Cortex of kidney (tissue), 1 donor: ENCODE measurements at places on chromosomes 6 and 20.

DNA sequence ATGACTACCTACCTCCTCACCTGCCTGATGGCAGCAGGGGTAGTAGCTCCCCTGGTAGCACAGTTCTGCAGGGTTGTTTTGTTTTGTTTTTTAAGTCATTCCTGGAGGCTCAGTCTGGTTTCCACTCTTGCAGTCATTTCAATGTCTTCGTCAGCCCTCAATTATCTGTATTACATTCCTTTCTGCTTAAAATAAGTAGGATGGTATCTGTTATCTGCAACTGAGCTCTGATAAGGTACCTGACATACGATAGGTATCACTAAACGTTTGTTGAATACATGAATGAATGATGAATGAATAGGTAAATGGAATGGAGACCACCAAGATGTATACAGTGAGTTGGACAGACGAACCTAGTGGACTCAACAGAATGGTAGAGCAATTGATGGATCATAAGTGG is 7.2 kb upstream of the CLPSL2 start:
- DNase-seq: no peak

GRCh38 chr20:62735331-62735821 is 26.7 kb downstream of the NTSR1 start:
- no peak for DNase-seq

DNA sequence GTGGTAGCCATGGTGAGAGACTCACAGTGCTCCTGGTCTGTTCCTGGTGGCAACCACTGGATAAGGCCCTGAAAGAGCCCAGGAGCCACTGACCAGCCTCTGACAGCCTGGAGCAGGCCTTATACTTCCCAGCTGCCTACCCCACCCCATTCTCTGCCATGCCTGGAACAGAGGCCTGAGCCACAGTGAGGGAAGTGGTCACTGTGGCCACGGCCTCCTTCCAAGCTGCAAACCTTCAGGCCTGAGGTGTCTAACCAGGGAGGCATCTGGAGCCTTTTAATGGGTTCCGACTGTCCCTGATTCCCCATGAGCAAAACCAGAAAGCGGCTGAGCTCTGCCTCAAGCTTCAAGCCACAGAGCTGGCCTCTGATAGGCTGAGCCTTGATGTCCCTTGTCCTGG is 113.0 kb upstream of the SIRPA start:
- DNase-seq: no peak

DNA sequence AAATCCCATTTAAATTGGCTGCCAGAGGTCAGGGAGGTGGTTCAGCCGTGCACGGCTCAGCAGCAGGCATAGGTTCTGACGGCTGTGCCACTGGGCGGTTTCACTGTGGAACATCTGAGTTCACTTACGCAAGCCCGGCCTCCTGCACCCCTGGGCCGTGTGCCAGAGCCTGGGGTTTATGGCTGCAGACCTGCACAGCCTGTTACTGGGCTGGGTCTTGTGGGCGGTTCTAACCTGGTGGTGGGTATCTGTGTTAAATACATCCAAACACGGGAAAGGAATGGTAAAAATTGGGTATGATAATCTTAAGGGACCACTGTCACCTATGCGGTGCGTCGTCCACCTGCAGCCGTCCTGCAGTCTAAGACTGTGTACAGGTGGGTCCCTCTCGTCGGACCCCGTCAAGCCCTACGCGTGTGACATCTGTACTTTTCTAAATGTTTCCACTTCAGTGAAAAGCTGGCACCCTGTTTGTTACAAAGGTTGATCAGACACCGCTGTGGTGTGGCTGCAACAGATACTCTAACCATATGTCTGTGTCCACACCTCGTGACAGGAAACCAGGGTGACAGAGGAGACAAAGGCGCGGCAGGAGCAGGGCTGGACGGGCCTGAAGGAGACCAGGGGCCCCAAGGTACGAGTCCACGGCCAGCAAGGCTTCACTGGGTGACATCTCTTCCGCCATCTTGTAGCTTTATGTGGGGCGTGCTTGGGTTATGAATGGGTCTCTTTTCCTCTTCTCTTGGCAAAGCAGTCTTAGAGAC is 21.5 kb downstream of the COL9A3 start:
- DNase-seq: no peak

- no peak for DNase-seq
Observed at GRCh38 chr20:23349338-23350195, 1.0 kb upstream of the NXT1 start.

DNA sequence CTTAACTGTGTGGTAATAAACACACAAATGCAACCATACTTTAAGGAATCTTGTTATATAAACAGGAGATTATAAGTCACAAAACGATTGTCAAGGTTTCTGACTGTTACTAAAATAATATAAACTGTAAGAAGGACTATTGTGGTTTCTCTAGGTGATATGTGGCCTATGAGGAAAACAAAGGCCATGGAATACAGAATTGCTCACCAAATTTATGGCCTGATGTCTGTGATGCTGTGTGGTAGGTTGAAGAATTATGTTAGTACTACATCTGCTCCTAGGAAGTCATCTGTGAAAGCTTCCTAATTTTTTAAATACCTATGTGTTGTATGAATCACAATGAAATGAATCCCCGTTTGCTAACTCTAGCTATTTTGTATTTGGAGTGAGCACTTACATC is 875.4 kb upstream of the MAP3K7 start:
- DNase-seq: no peak

DNA sequence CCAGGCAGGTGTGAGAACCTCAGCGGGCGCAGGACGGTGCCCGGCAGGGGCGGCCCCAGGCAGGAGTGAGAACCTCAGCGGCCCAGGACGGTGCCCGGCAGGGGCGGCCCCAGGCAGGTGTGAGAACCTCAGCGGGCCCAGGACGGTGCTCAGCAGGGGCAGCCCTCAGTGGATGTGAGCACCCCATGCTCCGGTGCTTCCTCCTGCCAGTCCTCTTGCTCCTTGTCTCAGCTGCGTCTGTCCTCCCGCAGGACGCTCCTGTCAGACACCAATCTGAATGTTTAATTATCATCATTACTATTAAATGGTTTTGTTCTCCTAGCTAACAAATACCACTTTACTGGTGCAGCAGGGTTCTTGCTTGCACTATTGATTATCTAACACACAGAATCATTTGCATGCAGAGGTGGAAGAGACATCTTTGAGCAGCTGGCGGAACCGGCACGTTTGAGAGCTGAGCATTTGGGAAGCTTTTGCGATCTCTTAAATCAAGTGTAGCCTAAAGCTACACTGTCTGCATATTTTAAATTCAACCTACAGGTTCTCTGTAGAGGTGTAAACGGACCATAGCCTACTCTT is 39.4 kb upstream of the DACT2 start:
- DNase-seq: no peak

GRCh38 chr6:129235167-129236000 is 352.4 kb downstream of the LAMA2 start:
- DNase-seq: no peak

DNA sequence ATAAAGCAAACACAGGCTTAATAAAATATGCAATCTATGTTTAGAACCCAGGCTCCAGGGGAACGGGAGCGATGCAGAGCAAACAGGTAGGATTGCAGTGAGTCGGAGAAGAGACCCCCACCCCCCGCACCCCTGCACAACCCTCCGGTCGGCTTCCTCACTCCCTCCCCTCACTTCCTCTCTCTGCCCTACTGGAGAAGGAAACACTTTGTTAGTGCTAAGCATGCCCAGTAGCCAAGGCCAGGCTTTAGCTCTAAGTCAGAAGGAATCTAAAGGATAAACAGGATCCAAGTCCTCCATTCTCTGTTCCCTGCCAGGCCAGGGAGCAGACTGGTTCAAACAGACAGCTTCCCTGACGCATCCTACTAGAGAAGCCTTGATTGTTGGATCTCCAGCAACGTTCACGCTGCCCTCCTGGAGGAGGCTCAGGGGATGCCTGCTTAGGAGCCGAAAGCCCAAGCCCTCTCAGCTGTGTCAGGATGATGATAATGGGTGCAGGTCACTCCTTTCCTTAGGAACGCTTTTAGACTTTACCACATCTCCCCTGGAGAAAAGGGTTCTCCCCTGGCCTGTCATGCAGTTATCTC is 14.7 kb downstream of the FOXQ1 start:
- no peak for DNase-seq

DNA sequence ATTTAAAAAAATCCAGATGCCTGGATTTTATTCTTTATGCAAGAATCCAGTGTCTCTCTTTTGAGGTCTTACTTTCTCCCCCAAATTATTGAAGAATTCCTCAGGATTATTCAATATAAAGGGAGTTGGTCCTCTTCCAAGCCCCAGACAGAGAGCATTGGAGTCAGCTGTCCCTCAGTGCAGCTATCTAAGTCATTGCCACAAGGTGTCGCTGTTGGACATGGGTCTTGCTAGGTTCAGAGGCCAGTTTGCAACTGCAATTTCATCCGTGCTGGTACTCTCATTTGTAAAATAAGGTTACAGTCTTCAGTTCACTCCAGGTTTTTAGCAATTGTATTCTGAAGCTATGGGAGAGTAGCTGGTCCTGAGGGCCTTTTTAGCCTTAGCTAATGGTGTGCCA is 27.8 kb downstream of the CCN2 start:
- no peak for DNase-seq

DNA sequence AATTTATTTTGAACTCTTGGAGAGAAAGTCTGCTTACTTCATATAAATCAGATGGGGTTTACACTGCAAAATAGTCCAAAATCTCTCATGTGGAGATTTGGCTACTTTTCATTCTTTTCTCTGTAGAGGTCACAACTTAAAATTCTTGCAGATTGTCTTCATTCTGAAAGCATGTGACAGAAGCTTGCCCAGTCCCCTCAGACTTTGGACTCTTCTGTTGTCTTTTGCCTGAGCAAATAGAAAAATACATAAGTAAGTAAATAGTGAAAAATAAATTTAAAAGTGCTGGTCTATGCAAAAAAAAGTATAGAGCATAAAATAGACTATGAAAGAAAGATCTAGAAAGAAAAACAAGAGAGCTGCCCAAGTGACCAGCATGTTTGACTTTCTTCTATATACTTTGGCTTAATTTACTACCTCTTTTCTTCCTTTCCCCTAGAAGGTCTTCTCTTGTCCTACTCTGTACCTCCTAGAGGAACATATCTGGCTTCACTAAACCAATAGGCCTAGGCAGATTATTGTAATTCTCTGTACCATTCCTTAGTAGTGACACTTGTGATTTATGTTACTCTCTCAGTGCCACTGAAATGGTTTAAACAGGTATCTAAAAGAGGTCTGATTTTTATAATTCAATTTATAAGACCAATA is 260.9 kb downstream of the TENT5A start:
- DNase-seq: no peak

DNA sequence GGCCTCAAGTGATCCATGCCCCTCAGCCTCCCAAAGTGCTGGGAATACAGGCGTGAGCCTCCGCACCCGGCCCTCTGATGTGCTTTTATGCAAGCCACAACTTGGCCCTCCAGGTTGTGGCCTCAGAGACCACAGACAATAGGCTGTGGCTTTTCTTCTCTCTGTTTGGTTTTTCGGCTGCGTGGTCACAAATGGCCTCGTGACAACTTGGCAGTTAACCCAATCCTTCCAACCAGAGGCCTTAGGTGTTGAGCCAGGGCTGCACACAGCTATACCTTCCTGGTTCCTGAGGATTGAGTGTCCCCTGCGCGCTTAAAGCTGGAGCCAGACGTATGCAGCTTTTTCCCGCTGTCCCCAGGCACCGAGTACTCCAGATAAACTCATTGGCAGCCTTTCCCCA is 6.3 kb upstream of the TGM3 start:
- DNase-seq: no peak

GRCh38 chr6:133532908-133533307 is 291.8 kb downstream of the EYA4 start:
- DNase-seq: no peak

DNA sequence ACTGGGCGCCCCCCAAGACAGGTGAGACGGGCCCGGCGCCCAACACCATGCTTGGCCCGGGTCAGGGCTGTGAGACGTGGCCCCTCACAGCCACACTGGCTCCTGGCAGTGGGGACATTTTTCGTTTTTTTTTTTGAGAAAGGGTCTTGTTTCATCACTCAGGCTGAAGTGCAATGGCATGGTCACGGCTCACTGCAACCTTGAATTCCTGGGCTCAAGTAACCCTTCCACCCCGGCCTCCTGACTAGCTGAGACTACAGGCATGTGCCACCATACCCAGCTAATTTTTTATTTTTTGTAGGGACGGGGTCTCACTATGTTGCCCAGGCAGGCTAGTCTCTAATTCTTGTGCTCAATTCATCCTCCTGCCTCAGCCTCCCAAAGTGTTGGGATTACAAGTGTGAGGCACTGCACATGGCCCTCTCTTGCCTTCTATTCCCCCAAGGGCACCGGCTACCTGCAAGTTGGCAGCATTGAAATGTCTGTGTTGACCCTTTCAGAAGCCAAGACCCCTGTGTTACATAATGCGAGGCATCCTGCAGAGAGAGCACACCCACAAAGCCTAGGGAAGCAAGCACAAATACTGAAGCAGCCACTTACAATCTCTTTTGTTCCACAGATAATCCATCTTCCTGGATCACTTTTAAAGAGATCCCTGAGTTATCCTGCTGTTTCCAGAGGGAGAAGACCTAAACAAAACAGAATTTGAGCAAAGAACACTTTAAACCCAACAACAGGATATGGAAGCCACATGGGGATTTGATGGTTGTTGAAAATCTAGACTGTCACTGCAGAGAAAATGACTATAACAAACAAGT is 57.5 kb upstream of the SLC4A11 start:
- no peak for DNase-seq

DNA sequence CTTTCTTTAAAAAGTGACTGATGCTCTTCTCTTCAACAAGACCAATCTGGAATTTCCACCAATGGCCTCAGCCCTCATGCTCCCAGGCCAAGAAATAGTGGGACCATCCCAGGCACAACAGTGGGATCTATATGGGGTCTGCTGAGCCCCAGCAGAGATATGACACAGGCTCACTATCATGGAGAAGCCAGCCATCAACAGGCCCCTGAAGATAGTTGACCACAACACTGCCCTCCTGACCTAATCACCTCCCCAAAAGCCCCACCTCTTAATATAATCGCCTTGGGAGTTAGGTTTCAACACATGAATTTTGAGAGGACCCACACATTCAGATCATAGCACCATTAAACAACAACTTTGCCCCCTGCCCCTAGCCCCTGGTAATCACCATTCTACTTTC is 16.8 kb upstream of the MCM3 start:
- DNase-seq: no peak

GRCh38 chr6:88380618-88381288 is 214.6 kb upstream of the CNR1 start:
- no peak for DNase-seq

- DNase-seq: no peak
Observed at GRCh38 chr6:31010393-31011060, at the start of gene MUC22. Gene MUC22 (plus strand): TSS chr6:31010474. CDS start chr6:31010707, 233 bp downstream.

GRCh38 chr6:124947971-124948451 is 14.2 kb upstream of the RNF217 start:
- DNase-seq: no peak

DNA sequence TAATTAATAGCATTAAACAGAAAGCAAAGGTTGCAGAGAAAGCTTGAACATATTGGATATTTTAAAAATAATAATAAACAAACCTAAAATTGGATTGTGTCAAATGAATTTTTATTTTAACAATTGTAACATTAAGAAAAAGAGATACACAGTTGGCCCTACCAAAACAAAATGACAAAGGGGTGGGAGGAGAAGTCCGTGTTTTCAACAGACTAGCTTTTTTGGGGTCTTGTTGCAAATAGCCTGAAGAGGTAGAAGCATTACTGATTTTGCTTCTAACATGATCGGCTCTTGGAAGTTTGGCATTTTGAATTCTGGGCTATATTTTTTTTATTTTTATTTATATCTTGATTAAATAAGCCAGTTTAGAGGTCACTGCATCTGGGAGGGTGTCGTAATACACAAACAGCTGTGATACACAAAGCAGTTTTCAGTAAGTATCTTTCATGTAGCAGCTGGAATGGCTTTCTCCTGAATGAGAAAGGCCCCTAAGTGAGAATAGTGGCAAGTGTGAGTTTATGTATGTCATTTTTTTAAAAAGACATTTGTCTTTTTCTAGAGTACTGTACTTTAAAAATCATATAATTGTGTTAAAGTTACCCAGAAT is 85.5 kb upstream of the ZNF217 start:
- DNase-seq: no peak
